ENCODE measurements at places on chromosomes 2 and 18.

DNA sequence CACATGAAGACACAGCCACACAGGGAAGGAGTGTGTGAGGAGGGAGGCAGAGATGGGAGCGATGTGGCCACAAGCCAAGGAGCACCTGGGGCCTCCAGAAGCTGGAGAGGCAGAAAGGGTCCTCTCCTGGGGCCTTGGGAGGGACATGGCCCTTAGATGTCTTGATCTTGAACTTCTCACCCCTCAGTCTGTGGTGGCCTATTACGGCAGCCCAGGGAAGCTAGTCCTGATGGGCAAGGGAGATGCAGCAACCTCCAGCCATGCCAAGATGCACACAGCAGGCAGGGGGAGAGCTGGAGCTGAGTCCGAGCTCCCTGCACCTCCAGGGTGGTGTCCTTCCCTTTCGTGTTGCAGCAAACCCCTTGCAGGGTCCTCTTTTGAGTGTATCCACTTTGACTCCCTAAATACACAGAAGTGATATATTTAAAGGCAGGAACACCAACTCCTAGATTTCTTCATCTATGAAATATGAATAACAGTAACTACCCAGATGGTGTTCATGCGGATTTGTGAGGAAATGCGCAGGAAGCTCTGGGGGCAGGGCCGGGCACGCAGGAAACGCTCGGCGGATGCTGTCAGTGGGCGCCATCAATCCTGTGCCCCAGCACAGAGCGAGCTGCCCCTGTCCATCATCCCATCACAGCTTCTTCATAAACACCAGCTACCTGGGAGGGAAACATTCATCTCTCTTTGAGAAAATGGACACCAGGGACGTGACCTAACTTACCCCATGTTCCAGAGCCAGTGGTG, 230.4 kb upstream of the MYT1L start:
- DNase-seq = no peak

DNA sequence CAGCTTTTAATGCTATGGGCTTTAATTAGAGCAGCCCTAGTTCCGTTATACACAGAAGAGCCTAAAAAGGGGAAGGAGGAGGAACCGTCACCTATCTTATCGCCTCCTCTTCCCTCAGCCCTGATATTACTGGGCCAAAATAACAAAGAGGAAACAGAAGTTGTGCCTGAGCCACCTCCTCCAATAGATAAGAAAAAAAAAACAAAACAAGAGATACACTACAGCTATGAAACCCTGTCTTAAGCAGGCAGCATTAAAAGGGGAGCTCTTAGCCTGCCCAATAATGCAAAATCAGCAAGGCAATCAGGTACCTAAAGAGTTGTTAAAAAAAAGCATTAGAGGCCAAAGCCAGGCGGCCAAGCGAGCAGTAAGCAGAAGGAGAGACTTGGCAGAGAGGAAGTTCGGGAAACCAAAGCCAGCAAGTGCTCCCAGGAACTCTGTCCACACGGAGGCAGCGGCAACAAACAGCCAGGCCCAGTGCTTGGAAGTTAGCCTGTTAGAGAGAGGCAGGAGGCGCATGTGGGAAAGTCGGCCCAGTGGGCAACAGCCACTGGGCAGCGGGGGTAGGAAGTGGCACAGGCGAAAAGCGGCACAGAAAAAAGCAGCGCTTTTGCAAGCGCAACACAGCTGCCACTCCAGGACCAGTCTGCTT, 41.8 kb upstream of the PDK1 start:
- DNase-seq = no peak

DNA sequence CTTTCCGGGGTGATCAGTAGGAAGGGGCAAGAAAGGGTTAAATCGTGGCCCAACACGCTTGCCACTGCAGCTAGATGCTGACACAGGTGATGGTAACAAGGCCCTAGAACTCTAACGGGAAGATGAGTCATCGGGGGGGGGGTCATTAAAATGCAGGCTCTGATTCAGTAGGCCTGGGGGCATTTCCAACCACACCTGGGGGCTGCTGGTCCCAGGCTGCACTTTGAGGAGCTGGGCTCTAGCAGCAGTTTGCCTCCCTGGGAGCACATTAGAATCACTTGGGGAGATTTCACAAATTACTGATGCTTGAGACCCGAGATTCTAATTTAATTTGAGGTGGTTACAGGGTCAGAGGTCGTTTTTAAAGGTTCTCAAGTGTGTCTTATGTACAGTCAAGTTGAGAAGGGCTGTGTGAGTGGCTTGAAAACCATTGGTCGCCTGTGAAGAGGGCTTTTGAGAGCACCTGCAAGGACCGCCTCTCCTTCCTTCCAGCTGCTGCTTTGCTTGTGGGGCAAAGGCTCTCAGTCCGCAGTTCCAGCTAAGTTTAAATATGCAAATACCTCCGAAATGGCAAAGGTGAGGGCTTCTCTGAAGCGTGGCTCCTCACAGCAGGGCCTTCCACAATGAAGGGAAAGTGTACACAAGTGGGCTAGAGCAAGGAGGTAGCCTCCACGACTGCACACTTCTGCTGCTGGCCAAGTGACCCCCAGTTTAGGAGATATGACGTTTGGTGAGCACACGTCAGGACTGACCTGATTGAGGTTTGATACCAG, 128.0 kb upstream of the MSH6 start:
- no peak for DNase-seq

GRCh38 chr2:153940511-153940910, 68.8 kb downstream of the GALNT13 start:
- no peak for DNase-seq

DNA sequence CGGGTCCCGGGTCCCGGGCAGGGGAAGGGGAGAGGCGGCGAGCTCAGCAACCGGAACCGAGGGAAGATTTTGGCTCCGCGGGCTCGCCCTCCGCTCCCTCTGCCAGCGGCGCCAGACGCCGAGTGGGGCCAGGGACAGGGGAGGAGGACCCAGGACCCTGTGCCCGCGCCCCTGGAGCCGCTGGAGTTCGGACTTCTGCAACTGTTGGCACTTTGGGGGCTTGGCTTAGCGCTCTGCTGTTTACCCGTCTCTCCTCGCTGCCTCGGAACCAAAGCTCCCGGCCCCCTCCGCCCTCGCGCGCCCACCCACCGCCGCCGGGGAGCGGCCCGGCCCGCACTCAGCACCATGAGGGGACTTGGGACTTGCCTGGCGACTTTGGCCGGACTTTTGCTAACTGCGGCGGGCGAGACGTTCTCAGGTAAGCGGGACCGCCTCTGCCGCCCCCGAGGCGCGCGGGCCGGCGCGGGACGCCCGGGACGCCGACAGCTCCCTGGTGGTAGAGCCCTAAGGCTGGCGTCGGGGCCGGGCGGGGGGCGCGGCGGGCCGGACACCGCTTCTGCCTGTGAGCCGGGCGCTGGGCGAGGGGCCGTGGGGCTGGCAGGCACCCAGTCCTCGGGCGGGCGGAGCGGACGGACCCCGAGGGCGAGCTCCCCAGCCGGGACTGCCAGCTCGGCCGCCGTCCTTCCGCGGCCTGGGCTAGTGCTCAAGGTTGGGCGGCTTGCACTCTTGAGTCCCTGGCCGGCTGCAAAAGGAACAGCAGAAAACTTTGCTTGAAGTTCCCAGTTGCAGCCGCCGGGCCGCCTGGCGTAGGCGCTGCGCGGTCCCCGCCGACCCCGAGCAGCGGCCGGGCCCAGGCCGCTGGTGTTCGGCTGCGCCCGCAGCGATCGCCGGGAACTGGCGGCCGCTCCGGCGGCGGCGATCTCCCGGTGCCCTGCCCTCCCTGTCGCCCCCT, 634 bp downstream of the PTPRM start:
- DNase-seq = peak; percentile 30

DNA sequence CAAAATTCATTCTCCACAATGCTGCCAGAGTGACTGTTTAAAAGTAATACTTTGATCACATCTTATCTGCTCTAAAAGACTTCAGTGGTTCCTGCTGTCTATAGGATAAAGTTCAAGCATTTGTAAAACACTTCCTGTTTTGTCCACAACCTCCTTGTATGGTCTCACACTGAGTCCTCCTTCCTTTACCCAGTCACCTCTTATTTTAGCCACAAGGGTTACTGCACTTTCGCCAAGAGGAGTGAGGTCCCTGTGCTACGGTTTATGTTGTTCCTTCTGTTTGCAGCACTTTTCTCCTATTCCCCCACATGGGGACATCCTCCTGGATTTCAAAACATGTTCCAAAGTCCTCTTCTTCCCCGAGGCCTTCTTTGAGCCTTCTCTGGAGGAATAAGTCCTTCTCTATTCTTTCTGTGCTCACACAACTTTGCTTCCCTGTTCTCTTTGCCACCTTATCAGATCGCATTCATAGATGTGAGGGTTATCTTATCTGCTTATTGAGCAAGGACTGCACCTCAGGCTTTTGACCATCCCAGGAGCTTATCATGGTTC, 112.2 kb upstream of the NABP1 start:
- DNase-seq = no peak

GRCh38 chr2:127012215-127012614, 94.7 kb downstream of the BIN1 start:
- no peak for DNase-seq

GRCh38 chr2:54457323-54458023, 1.3 kb downstream of the SPTBN1 start:
- peak; percentile 67 for DNase-seq

DNA sequence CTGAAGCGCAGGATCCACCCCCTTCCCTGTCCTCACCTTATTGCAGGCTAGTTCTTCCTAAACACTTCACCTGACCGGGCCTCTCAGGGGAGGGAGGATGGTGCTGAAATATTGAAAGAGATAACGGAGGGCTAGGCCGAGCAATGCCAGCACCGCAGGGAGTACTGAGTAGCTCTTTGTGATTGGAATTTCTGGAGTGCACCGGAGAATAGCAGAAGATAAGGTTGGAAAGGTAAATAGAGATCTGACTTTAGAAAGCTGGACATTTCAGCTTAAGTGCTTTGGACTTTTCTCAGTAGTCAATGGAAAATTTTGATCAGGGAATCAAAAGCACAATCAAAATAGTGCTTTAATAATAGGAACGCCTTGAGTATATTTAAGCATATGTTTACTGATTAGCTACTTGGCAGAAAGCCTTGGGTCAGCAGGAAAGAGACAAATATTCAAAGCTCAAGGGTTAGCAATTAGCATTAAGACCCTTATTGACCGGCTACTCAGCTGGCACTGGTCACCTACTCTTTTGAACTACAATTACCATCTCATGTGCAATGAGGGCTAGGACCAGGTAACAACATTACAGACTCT, 142.9 kb upstream of the NDUFV2 start:
- DNase-seq = no peak

GRCh38 chr2:121564905-121565304, 34.2 kb downstream of the RNU4ATAC start:
- no peak for DNase-seq

DNA sequence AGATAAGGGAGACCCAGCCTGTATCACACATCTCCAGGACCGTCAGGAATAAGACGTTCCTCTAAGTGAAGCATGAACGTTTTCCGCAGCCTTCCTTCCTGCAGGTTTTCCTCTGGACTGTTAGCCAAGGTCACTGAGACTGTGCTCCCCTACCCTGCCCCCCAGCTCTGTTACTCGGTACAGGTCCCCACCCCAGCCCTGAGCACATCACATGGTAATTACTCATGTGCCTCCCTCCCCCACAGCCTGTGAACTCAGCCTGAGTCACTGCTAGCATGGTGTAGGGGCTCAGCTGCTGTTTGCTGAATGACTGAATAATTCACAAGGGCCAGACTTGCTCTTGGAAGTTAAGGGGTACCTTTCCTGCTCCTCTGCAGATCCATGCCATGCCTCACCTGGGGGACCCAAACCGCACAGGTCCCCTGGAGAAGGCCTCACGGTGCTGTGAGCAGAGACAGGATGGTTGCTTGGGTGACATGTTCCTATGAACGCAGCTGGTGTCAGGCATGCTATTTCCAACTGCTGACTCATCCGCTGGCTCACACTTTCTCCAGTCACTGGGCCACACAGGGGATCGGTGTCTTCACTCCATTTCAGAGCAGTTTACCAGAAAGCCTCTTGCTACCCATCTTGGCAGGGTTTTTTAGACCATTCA, 88.2 kb downstream of the PLB1 start:
- no peak for DNase-seq

DNA sequence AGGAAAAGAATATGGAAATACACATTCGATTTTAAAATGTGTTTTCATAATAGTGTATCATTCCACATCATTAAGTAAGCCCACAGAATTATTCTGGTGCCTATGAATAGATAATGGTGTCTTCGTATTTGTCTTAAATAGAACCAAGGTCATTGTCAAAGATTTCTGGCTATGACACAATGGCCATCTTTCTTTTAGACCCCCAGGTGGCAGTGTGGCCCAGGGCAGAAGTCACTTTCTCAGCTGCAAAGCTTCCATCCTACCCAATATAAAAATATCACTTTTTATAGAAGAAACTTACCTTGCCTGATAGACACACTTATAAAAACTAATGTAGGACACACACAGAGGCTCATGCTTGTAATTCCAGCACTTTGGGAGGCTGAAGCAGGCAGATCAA, 57.5 kb downstream of the ZRANB3 start:
- DNase-seq = peak; percentile 16

GRCh38 chr2:214311031-214311533, 99.8 kb upstream of the VWC2L start:
- peak; percentile 19 for DNase-seq

DNA sequence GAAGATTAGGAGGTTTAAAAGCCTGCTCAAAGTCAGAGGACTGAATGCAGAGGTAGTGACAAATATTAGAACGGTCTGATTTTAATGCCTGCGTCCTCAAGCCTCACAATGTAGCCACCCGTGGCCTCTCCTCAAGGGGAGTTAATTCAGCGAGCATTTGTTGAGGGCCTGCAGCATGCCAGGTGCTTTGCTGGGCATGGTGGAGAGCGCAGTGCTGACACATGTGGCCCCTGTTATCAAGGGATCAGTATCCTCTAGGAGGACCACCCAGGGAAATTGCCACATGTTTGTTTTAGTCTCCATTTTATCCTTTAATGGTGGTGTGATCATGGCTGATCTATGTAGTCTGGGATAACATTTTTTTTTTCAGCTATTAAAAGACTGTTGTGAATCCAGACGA, 19.2 kb downstream of the PMAIP1 start:
- DNase-seq = no peak

DNA sequence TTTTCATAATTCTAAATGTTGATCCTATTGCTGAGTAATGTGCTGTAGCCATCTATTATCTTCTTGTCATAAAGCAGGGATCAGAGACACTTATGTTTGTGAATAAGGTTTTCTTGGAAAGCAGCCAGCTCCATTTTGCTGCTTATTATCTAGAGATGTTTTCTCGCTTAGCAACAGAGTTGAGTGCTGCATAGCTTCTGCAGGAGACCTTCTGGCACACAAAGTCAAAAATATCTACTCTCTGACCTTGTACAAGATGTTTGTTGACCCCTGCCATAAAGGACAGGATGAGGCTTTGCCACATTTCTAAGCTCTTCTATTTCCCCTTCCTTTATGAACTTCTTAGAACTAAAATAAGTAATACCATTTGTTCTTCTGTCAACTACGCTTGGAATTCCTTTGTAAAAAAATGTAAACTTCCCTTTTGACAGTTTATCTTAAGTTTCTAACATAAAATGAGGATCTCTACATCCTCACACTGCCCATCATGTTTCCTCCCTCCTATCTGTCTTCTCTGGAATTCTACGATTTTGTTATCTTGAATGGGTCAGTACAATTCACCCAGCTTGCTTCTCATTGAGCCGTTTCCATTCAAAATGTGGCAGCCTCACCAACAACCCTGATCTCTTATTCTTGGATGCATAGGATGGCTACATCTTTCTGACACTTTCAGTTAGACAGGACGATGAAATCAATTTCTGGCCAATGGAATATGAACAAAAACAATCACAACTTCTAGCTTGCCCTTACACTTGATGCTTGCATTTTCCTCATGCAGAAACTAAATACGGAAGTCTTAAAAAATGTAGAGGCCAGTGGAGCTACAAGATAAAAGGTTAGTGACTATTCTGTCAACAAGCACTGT, 1377.0 kb downstream of the SUCLG1 start:
- no peak for DNase-seq

GRCh38 chr2:43391878-43392215, 165.4 kb upstream of the ZFP36L2 start:
- DNase-seq = no peak

Data from WERI-Rb-1 (cell line).